ENCODE measurements at places on chromosomes 2 and 18.

DNA sequence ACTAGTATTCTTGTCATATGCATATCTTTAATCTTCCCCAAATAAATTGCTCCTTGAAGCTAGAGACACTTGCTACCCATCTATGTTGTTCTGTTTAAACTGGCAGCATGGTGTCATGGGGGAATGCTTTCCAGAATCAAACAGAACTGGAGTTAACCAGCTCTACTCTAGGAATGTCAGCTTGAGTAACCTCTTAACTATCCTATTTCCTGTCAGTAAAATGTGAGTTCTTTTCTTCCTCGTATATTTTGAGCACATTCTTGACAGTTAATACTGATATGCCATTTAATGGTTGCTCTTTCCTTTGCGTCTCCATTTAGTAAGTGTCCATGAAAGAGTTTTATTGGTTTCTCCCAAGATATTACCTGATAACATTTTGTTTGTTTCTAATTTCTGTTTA is 23.0 kb downstream of the CNTNAP5 start:
- DNase-seq, result no peak

GRCh38 chr2:193868833-193869232 is 1674.1 kb upstream of the TMEFF2 start:
- no peak for DNase-seq

GRCh38 chr2:101223814-101224231 is 28.9 kb upstream of the CNOT11 start:
- no peak for DNase-seq

GRCh38 chr18:25457126-25457525 is 105.2 kb upstream of the ZNF521 start:
- DNase-seq, result no peak

DNA sequence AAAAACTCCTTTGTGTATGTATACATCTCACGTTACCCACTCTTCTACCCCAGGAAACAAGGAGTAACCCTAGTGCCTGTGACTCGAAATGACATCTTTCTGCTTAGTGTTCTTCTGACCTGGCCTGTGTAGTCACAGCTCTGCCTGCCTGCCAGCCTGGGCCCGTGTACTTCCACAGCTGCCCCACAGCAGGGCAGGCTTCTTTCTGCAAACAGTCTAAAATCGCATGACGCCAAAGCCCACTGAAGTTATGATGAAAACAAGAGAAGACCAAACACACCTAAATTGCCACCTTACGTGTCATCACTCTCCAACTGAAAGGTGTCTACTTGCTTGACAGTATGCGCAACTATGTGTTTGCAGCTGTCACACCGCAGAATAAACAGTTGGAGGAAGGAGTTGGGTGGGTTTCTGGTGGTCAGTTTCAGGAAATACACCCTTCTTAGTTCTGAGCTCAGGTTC is 1.5 kb downstream of the GAREM1 start:
- DNase-seq, result peak; percentile 38

GRCh38 chr2:101496279-101496678 is 21.4 kb upstream of the RFX8 start:
- DNase-seq, result no peak

- no peak for DNase-seq
Observed at GRCh38 chr2:70716951-70717350, 51.0 kb downstream of the ADD2 start.
